ENCODE measurements at places on chromosomes 1 and 21. TPM values are rescaled to one million over a fixed set of nuclear protein-coding genes. Genes with fewer than 3 reads are reported as not detected.

GRCh38 chr21:45362748-45363145 is 42.2 kb upstream of the COL18A1 start:
- H3K4me3 ChIP-seq = no peak overlapping the region
- peaks cover 40% of the 10 kb centered on the region for H3K4me1 ChIP-seq
- no peak overlapping the region for H3K27ac ChIP-seq
- no peaks in the 10 kb centered on the region for H3K27me3 ChIP-seq
- no peaks in the 10 kb centered on the region for H3K36me3 ChIP-seq
- no peak for DNase-seq

DNA sequence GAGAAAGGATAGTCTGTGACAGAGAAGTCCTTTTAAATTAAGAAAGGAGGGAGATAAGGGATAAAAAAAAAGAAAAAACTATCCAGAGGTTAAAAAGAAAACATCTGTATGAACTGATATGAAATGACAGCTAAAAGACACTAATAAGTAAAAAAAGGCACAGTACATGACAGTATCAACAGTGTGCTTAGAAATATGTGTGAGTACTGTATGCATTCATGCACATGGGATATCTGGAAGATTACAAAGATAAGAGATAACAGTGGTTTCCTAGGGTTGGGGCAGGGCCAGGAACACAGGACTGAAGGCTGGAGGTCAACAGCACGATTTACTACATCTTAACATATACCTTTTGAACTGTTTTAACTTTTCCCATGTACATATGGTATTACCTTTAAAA is 13.3 kb downstream of the PTP4A2 start:
- no peaks in the 10 kb centered on the region for H3K36me3 ChIP-seq
- H3K27ac ChIP-seq = no peak overlapping the region
- H3K27me3 ChIP-seq = no peaks in the 10 kb centered on the region
- H3K4me3 ChIP-seq = no peak overlapping the region
- H3K4me1 ChIP-seq = peaks cover 5% of the 10 kb centered on the region

DNA sequence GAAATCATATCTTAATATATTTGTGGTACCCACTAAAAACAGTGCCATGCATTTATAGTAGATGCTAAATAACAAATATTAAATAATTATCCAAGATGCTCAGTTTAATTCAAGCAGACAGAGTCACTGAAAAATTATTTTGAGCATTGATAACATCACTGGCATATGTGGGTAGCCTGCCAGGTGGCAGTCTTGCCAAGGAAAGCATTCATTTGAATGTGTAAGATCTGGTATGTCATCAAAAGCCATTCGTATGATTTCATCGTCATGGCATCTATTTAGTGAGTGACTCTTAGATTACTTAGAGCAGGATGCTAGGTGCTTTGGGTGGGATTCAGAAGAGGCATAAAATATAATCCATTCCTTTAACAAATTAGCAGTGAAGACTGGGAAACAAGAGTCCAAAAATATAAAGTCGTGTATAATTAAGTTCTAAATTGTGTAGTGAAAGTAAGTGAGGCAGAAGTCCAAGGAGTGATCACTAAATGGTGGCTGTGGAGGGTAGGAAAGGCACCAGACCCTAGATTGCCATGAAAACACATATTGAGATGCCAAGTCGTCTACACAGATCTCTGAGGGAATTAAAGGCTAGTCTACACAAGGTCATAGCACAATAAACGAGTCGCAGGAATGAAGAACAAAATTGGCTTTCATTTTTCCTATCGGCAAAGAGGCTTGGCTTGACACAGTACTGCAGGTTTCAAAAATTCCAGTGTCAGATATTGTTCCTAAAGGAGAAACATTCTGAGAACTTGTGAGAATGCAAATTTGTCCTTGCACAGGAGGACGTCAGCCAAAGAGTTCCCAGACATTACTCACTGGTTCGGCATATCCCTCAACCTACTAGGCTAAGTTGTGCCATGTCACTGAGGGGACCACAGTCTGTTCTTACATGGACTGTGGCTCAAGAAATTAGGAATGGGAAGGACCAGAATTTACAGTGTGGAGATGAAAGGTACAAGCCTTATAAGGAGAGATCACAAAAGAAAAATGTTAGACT is 130.8 kb downstream of the LYPLAL1 start:
- H3K27ac ChIP-seq = peak overlapping the region; percentile 92
- no peaks in the 10 kb centered on the region for H3K27me3 ChIP-seq
- peak overlapping the region; percentile 6 for H3K4me3 ChIP-seq
- no peaks in the 10 kb centered on the region for H3K36me3 ChIP-seq
- peak; percentile 92 for DNase-seq

DNA sequence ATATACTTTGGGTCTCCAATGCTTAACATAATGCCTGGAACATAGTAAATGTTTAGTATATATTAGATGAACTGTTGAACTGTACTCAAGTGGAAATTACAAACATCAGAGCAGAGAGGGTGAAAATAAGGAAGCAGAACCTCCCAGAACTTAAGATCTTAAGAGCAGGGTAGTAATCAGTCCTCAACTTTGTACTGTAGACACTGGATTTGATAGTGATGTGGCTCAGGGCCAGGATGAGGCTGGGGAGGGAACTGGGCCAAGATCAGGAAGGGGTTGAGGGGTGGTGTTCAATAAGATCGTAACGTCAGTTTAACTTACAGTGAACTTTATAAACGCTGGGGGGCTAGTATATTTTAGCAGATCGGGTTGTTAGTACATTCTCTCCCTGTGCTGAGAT is 15.4 kb downstream of the MPZL1 start:
- no peaks in the 10 kb centered on the region for H3K27me3 ChIP-seq
- no peak overlapping the region for H3K4me3 ChIP-seq
- H3K4me1 ChIP-seq = no peaks in the 10 kb centered on the region
- DNase-seq = no peak
- H3K36me3 ChIP-seq = no peaks in the 10 kb centered on the region

DNA sequence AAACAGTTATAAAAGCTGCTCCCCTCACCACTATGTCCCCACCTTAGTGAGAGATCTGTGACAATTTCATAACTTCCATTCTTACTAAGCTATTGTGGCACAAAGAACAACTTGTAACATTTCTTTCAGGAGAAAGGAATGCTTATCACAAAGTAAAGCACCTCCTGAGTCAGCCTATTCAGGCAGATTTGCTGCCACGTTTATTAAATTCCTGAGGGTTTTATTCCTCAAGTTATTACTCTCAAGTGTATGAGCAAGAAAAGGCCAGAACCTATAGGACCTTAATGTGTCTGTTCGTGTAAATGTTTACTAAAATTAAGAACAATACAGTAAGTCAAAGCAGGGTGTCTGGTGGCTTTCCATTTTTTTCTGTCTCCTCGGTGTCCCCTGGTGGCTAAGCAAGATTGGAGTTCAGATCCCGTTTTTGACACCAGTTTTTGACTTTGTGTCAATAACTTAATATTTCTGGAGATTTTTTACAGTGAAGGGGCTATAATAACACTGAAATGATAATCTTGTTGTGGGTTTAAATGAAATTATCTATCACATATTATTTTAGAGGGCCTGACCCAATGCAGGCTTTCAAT is 1539.6 kb downstream of the BRINP3 start:
- no peak overlapping the region for H3K4me3 ChIP-seq
- H3K27me3 ChIP-seq = no peaks in the 10 kb centered on the region

DNA sequence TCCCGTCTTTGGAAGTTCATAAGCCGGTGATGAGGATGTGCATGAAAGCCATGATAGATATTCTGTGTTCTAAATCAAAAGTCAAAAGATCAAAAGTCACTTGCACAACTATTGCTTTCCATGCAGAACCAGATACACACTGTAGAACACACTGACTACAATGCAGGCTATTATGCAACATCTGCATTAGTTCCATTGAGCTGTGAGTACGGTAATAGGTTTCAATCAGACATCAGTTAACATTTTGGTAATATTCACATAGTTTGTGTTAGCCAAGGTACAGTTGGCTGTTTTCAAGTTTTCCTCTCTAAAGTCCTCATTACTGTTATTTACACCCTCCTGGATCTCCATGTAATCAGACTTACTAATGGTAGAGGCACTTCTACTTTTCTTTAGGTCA is 3.1 kb downstream of the KCNA2 start:
- peaks cover 8% of the 10 kb centered on the region for H3K4me1 ChIP-seq
- no peak for DNase-seq
- no peak overlapping the region for H3K27ac ChIP-seq

- H3K4me1 ChIP-seq = peaks cover 6% of the 10 kb centered on the region
- H3K27me3 ChIP-seq = no peaks in the 10 kb centered on the region
Measured at GRCh38 chr1:112767646-112768045, 52.5 kb upstream of the PPM1J start.

DNA sequence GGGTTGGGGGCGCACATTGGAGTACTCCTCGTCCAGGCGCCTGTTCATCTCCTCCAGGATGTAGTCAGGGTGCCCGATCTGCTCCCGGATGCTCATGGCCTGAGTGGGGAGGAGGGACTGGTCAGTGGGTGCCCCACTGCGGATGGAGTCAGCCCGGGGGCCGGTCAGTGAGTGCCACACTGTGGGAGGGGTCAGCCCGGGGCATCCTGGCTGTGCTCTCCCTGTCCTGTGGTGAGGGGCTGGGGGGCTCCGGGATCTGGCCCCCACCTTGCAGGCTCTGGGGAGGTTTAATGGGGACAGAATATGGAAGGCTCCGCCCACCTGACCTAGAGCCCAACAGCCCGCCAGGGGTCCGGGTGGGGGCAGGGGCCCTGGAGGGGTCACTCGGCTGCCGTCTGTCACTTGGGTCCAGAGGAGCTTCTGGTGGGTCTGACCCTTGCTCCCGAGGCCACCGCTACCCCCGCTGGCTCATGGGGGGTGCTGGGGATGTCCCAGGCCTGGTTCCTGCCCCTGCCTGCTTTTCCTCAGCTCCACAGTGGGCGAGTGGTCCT is 8.8 kb downstream of the PRXL2B start:
- no peaks in the 10 kb centered on the region for H3K27me3 ChIP-seq
- H3K4me1 ChIP-seq = peaks cover 3% of the 10 kb centered on the region
- H3K4me3 ChIP-seq = no peak overlapping the region
- no peak for DNase-seq

The LRRC71 gene
- total RNA-seq = not detected

The LIPI gene
- not detected for total RNA-seq

The LMX1A gene
- total RNA-seq = not detected

The PLEKHA6 gene
- total RNA-seq = 1.5 TPM

The MPL gene
- not detected for total RNA-seq

The FASLG gene
- not detected for total RNA-seq

The EFNA1 gene
- 16.4 TPM for total RNA-seq
